ENCODE measurements at places on chromosomes 7 and 10. TPM values are rescaled to one million over a fixed set of nuclear protein-coding genes. Genes with fewer than 3 reads are reported as not detected.

The VSTM4 gene
- 6.4 TPM for total RNA-seq

The IMPDH1 gene
- 76.4 TPM for total RNA-seq

The EFCAB10 gene
- total RNA-seq = not detected

The LIPJ gene
- total RNA-seq = not detected

The TMEM139 gene
- total RNA-seq = not detected

DNA sequence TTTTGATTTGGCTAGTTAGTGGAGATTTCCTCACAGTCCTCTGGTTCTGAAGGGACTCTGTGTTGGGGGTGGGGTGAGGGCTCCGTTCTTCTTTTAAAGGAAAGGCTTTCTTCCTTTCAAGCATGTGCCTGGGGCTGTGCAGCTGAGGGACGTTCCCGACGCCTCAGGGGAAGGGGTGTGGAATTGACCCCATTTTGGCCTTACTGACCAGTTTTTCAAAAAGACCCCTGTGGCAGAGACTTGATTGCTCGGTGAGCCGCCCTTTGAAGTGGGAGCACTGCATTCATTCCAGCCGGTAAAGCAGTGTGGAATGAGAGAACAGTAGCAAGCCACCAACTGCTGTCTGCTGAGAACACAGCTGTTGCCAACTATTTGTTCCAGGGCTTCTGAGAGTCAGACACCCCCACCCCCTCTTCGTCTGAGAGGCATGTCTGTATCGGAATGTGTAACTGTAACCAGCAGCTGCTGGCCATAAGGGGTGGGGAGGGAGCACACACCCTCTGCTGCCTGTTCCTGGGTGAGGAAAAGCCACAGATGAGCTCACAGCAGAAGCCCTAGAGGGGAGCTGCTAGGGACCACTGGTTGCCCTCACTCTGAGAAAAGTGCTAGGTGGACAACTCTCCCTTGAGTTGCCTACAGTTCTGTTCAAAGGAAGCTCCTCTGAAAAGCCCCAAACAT, 33.2 kb downstream of the WBP1L start:
- peak overlapping the region; percentile 98 for H3K27ac ChIP-seq
- peak overlapping the region; percentile 85 for H3K4me3 ChIP-seq
- no peaks in the 10 kb centered on the region for H3K27me3 ChIP-seq
- no peak for DNase-seq

DNA sequence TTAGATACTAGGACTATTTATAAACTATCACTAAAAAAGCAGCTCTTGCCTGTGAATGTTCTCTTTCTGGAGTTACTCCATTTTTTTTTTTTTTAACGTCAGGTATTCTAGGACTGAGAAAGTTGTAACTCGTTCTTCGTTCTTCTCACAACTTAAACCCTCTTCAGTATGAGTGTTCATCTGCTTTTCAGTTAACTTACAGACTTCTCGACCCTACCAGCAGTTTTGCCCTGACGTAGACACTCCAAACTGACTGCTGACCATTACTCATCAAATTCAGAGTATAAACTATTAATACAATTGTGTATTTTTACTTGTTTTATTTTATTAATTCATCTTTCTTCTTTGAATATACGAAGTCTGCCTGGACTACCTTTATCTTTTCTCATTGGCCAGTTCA, 353.1 kb downstream of the GPR37 start:
- no peaks in the 10 kb centered on the region for H3K36me3 ChIP-seq
- DNase-seq = no peak
- H3K4me1 ChIP-seq = peaks cover 9% of the 10 kb centered on the region
- H3K27me3 ChIP-seq = no peaks in the 10 kb centered on the region
- no peak overlapping the region for H3K4me3 ChIP-seq

GRCh38 chr10:80598084-80598798, 60.5 kb downstream of the SH2D4B start:
- no peak for DNase-seq
- no peak overlapping the region for H3K27ac ChIP-seq
- no peak overlapping the region for H3K4me3 ChIP-seq
- no peaks in the 10 kb centered on the region for H3K27me3 ChIP-seq
- no peaks in the 10 kb centered on the region for H3K4me1 ChIP-seq
- H3K36me3 ChIP-seq = no peaks in the 10 kb centered on the region

Data from chondrocyte (in vitro differentiated cells).